ENCODE measurements at places on chromosomes 16 and 17.

- DNase-seq = no peak
Observed at GRCh38 chr17:66412857-66413558, 110.6 kb downstream of the PRKCA start.

- DNase-seq = no peak
Observed at GRCh38 chr17:73309727-73310596, 1.8 kb downstream of the CDC42EP4 start.

DNA sequence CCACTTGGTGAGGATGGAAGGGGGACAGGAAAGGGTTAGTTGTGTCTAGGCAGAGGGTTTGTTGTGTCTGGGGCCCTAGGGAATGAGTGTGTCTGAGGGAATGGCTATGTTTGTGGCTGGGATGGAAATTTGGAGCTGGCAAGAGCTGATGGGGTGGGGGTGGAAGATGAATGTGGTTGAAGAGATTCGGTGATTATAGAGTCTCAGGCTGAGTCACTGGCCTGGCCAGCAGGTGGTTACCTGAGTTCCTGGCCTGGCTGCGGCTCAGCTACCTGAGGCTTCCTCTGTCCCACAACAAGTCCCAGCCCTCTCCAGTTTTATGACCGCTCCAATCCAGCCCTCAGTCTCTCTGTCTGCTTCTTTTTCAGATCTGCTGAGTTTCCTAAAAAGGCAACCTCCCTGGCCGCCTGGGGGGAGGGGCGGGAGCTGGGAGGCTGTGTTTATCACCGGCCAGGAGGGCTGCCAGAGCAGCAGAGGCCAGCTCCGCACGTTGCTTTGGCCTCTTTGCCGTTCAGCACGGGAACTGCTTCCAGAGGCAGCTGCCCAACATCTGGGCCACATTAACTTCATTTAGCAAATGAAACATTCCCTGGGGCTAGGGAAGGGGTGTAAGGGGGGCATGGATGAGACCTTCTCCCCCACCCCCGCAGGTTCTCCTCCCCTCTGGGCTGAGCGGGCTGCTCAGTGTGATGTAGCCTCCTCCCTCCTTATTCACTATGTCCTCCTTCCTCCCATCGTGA lies 21.8 kb downstream of the ITGB3 start:
- DNase-seq = peak; percentile 87

- DNase-seq = no peak
Observed at GRCh38 chr16:11437069-11437468, 91.8 kb downstream of the RMI2 start.

GRCh38 chr17:17297217-17297616 lies 6.0 kb upstream of the NT5M start:
- DNase-seq = no peak

DNA sequence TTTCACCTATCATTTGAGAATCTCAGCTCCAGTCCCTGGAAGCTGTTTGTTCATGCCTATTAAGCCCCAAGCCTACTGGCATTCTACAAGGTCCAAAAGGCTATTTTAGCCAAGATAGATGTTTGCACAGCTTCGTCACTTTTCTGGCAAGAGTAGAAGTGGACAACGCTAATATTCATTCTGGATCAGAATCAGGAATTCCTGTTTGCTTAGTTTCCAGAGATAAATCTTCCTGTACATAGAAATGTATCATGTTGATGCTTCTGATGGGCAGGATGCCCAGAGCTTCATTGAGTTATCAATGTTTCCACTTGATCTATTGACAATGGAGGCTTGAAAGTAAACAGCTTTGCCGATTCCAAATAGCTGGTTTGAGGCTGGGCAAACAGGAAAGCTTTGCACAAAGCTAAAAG lies 260.7 kb upstream of the CA10 start:
- DNase-seq = no peak

DNA sequence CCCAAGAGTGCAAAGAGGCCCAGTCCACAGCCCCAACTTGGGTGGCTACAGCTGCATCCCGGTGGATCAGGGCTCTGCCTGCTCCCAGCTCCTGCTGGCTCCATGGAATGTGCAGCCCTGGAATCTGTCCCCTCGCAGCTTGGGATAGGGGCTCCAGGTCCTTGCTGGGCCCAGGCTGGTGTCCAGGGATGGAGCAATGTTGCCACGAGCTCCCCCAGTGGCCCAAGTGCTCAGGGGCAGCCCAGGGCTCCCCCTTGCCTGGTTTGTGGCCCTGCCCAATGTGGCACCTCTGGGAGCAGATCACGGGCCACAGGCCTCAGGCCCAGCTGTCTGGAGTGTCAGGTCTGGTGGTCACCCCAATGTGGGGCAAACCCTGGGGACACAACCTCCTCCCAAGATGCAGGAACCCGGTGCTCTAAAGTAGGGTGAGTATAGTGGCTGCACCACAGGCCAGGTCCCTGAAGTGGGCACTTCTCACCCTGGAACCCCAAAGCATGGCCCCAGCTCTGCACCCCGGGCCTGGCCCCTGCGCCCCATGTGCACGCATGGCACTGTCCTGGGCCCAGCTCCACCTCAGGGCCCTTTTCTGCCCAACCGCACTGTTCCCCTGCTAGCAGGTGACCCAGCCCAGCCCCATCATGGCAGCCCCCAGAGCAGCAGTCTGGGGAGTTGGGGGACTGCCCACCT lies 14.8 kb upstream of the DNAH9 start:
- no peak for DNase-seq

DNA sequence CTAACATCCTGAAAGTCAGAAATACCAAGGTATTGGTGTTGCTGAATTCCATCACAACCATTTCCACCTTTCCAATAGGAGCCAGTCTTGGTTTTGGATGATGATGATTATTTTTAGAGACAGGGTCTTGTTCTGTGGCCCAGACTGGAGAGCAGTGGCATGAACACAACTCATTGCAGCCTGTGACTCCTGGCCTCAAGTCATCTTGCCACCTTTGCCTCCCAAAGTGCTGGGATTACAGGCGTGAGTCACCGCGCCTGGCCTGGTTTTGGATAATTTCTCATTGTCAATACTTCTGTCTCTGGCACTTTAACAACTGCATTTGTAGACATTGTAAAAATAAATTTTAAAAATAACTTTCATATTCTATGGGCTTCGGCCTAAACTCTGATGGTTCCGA lies 22.6 kb downstream of the STAT5B start:
- no peak for DNase-seq

DNA sequence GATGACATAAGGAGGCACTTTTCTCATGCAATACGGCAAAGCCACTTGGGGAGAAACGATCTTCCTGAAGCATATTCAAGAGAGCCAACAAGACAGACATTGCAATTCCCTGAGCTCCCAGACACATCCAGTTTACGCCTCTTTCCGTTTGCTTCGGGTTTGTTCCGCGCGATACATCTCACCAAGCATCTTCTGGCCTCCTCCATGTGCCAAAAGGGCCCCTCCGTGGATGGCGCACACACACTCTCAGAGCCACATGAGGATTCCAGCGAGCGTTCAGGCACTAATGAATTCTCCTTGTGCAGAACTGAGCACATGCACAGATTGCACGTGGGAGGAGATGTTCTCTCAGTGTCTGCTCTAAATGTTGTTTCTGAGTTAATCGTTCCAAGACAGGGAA lies 146.7 kb upstream of the SHISA6 start:
- no peak for DNase-seq
